ENCODE measurements at places on chromosomes 3 and 15.

DNA sequence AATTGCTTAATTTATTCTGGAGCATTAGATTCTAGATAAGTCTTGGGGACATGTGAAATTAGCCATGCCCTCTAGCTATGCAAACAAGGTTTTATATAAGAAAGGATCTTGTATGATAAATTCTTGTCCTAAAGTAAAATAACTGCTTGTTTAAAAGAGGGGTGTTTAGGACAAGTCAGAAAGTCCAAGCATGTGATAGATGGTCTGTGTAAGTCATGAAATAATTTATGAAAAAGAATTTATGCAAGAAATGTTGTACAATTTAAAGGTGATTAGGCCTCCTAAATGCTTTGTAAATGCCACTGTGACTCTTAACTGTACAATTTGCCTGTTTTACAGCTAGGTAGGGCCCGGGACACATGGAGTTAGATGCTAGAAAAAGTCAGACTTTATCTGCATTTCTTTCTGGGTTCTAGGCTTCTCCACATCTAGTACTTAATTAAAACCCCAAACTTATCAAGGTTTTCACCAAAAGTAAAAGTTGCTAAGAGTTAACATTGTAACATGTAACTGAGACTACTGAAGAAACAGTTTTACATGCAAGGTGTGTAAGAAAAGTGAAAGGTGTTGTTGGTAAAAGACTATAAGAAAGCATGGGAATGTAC is 13.2 kb downstream of the LINS1 start:
- DNase-seq: no peak

GRCh38 chr3:149583921-149584635 is 73.7 kb downstream of the WWTR1 start:
- DNase-seq: no peak

GRCh38 chr3:24318677-24319287 is 175.9 kb downstream of the THRB start:
- DNase-seq: no peak

- no peak for DNase-seq
Measured at GRCh38 chr15:83178869-83179325, 28.7 kb downstream of the HDGFL3 start.

GRCh38 chr15:66411190-66411589 is 24.5 kb downstream of the MAP2K1 start:
- no peak for DNase-seq

- no peak for DNase-seq
Measured at GRCh38 chr15:69067296-69067695, 52.8 kb downstream of the NOX5 start.

DNA sequence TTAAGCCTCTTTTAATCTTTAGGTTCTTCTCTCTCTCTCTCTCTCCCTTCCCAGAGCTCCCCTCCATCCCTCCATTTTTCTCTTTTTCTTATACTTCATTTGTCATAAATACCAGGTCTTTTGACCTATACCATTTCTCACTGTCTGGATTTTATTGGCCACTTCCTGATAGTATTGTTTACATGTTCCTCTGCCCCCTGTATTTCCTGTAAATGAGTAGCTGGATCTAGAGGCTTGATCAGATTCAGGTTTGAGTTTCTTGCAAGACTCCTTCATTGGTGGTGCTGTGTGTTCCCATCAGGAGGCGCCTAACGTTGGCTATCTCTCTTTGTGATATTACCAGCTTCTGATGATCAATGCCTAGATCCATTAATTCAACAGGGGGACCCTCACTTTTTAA is 42.2 kb downstream of the DAPK2 start:
- no peak for DNase-seq
